ENCODE measurements at places on chromosomes 4 and X.
A peak's percentile ranks its signal among the peaks of the same experiment; 100 is the strongest.

DNA sequence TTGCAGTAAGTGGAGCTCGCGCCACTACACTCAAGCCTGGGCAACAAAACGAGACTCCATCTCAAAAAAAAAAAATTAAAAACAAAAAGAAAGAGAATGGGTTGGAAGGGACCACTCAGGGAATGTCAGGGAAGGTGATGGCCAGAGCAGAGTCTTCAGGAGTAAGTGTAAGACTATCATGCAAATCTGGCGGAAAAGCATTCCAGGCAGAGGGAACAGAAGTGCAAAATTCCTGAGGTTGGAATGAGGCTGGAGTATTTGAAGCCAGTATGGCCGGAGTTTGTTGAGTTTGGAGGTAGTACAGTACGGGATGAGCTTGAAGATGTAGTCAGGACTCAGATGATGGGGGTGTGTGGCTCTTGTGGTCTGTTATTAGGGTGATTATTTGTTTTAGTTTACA lies 7.4 kb downstream of the GALNT7 start:
- H3K27me3 ChIP-seq: no peaks in the 10 kb centered on the region
- no peak overlapping the region for H3K4me3 ChIP-seq
- H3K27ac ChIP-seq: peak overlapping the region; percentile 1

DNA sequence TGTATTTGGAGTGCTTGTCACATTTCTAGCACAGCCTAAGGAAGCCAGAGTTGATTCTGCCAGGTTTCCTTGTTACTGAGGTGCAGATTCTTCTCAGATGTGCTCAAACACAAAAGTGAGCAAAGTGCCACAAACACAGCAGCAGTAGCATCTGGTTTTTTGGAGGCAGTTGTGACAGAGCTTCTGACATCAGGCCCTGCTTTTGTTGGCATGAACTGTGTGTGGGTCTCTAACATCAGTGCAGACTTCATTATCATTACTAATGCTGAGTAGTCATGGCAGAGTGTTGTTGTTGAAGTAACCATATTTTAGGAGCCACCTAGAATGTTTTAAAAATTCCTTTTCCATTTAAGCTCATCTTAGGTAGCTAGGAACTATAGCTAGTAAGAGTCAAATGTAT lies 656.6 kb downstream of the ANKRD50 start:
- H3K36me3 ChIP-seq: no peaks in the 10 kb centered on the region
- H3K4me3 ChIP-seq: no peak overlapping the region
- DNase-seq: no peak
- H3K27me3 ChIP-seq: no peaks in the 10 kb centered on the region
- no peaks in the 10 kb centered on the region for H3K4me1 ChIP-seq

GRCh38 chrX:20596856-20597255 lies 330.1 kb upstream of the RPS6KA3 start:
- H3K27me3 ChIP-seq: peaks cover 19% of the 10 kb centered on the region
- no peak overlapping the region for H3K4me3 ChIP-seq
- no peak overlapping the region for H3K27ac ChIP-seq

- no peak for DNase-seq
- H3K36me3 ChIP-seq: peaks cover 1% of the 10 kb centered on the region
- no peaks in the 10 kb centered on the region for H3K27me3 ChIP-seq
- H3K4me3 ChIP-seq: no peak overlapping the region
- no peak overlapping the region for H3K27ac ChIP-seq
Measured at GRCh38 chr4:156725257-156725656, 246.3 kb downstream of the PDGFC start.

- no peaks in the 10 kb centered on the region for H3K4me1 ChIP-seq
- no peak for DNase-seq
- no peaks in the 10 kb centered on the region for H3K27me3 ChIP-seq
- H3K36me3 ChIP-seq: no peaks in the 10 kb centered on the region
- no peak overlapping the region for H3K27ac ChIP-seq
Measured at GRCh38 chrX:6965729-6966128, 181.8 kb upstream of the STS start.

GRCh38 chr4:2932951-2933565 lies 30.1 kb downstream of the NOP14 start:
- peaks cover 43% of the 10 kb centered on the region for H3K4me1 ChIP-seq
- H3K27me3 ChIP-seq: no peaks in the 10 kb centered on the region
- peak overlapping the region; percentile 86 for H3K4me3 ChIP-seq
- no peak for DNase-seq
- H3K36me3 ChIP-seq: peaks cover 53% of the 10 kb centered on the region

DNA sequence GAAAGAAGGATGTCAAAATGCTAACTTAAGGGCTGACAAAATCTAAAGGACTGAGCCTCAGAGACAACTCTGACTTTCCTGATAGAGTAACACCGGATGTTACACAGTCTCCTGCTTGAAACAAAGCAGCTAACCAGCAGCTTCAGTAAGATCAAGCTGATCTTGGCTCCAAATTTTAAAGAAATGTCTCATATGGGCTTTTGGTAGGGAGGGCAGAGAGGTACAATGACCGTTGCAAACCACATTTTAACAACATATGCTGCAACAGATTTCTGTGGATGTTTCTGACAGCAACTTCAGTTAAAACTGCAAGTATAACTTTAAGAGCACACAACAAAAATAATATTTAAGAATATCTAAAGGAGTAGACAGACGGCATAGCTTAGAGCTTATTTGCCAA lies 9.1 kb downstream of the RPGR start:
- H3K27me3 ChIP-seq: no peaks in the 10 kb centered on the region
- no peak overlapping the region for H3K27ac ChIP-seq
- no peaks in the 10 kb centered on the region for H3K4me1 ChIP-seq
- no peak overlapping the region for H3K4me3 ChIP-seq

GRCh38 chr4:15585331-15585730 lies 69.8 kb downstream of the FBXL5 start:
- peaks cover 4% of the 10 kb centered on the region for H3K36me3 ChIP-seq
- H3K4me1 ChIP-seq: peaks cover 5% of the 10 kb centered on the region
- no peak for DNase-seq

DNA sequence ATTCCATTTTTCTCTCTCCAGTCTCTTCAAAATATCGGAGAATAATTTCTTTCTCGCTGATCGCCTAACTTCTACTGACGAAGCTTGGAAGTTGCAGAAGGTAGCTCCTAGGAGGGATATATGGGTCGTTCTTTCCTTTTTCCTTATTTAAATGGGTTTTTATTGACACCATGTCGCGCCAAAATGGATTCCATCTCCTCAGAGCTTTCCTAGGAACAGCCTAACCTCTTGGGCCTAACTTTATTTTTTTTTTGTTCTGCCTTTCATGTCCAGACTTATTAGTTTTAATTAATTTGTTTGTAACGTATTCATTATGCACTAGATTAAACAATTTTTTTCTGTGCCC lies 359.4 kb upstream of the ZCCHC13 start:
- peak overlapping the region; percentile 90 for H3K27ac ChIP-seq
- peak overlapping the region; percentile 79 for H3K4me3 ChIP-seq
- no peak for DNase-seq
- H3K36me3 ChIP-seq: peaks cover 22% of the 10 kb centered on the region

DNA sequence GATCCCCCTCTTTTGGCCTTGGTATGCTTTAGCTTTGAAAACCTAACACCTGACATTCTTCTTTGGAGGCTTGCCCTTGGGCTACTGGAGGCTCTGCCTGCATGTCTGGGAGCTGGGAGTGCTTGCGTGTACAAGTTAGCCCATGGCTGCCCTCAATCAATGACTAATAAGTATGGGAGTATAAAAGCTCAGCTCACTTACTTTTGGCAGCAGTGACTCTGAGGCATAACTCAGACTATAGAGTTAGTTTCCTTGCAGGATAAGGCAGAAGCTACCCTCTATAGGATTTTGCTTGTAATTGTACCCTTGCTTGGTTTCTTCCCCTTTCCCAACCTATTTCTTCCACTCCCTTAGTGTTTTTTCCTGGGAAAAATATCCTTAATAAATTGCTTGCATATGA lies 247.9 kb downstream of the PPP1R2C start:
- H3K4me1 ChIP-seq: peaks cover 31% of the 10 kb centered on the region
- H3K4me3 ChIP-seq: no peak overlapping the region
- DNase-seq: no peak
- H3K27ac ChIP-seq: peak overlapping the region; percentile 33
- H3K27me3 ChIP-seq: no peaks in the 10 kb centered on the region

- DNase-seq: peak; percentile 90
- peaks cover 13% of the 10 kb centered on the region for H3K4me1 ChIP-seq
- H3K36me3 ChIP-seq: peaks cover 4% of the 10 kb centered on the region
Measured at GRCh38 chrX:101097546-101098453, at the start of gene CENPI. Gene CENPI, plus strand, starts transcription at chrX:101098204. Its CDS starts 2,867 bp downstream, at chrX:101101071.

DNA sequence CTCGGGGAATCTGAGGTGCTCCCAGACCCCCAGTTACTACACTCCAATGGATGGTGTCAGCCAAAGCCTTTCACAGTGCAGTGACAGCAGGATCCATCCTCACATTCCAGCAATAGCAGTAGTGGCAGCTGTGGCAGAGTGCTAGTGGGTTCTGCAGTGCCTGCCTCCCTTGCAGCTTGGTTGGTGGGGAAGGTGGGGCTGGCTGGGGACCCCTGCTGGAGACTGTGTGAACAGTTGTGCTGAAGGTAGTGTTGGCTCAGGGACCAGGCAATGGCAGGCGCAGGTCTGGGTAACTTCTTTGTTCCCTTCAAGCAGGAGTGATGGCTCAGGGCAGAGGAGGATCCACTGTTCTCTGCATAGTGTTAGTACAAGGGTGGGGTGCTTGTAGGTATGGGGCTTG lies 343.7 kb upstream of the TRAM1L1 start:
- H3K27ac ChIP-seq: no peak overlapping the region
- DNase-seq: no peak
- H3K36me3 ChIP-seq: no peaks in the 10 kb centered on the region
- H3K4me1 ChIP-seq: no peaks in the 10 kb centered on the region
- no peaks in the 10 kb centered on the region for H3K27me3 ChIP-seq

DNA sequence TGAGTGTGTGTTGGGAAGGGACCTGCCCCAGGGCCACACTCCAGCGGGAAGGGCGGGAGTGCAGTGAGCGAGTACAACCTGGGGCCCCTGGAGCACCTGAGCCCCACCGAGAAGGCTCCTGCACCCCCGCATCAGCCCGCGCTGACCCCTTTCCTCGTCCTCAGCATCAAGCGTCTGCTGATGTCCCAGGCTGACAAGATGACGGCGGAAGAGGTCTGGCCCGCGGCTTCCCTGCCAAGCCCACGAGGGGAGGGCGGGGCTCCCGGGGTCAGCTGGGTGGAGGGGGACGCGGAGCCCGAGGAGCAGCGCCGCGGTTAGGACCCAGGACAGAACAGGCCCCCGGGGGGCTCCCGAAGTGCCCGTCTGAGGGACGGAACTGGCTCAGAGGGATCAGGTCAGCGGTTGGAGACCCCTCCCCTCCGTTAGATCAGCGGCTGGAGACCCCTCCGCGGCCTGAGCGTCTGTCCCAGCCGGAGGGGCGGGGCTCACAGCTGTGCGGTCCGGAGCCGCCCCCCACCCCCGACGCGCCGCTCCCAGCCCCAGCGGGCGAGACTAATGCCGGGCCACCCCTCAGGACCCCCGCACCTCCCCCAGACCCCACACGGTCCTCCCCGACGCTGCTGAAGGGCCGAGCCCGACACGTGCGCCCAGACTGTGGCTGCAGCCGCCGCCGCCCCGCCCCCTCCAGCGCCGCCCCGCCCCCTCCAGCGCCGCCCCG lies 6.7 kb downstream of the MYL5 start:
- H3K27ac ChIP-seq: peak overlapping the region; percentile 8
- no peaks in the 10 kb centered on the region for H3K27me3 ChIP-seq
- peaks cover 1% of the 10 kb centered on the region for H3K36me3 ChIP-seq
- DNase-seq: no peak
- no peaks in the 10 kb centered on the region for H3K4me1 ChIP-seq
- peak overlapping the region; percentile 57 for H3K4me3 ChIP-seq

GRCh38 chr4:109094056-109094455 lies 208.4 kb downstream of the COL25A1 start:
- DNase-seq: no peak
- no peaks in the 10 kb centered on the region for H3K27me3 ChIP-seq
- H3K36me3 ChIP-seq: no peaks in the 10 kb centered on the region

DNA sequence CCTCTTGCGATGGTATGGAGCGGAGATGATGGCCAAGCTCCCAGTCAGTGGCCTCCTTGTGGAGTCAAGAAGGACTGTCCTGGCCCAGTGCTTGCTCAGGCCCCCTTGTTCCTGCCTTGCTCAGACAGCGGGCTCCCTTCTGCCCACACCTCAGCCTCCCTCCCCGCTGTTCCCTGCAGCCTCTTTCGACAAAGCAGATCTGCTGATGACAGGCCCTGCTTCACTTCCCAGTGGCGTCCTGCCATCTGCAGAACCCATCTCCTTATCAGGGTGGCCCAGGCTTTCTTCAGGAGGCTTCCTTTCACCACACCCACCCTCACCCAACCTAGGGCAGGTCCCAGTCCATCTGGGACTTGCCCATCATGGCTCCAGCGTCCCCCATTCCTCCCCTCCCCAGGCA lies 80.0 kb downstream of the CLDN34 start:
- H3K4me3 ChIP-seq: no peak overlapping the region
- no peak overlapping the region for H3K27ac ChIP-seq
- H3K36me3 ChIP-seq: peaks cover 2% of the 10 kb centered on the region
- no peaks in the 10 kb centered on the region for H3K27me3 ChIP-seq

- DNase-seq: no peak
- H3K27ac ChIP-seq: no peak overlapping the region
- H3K36me3 ChIP-seq: no peaks in the 10 kb centered on the region
- no peaks in the 10 kb centered on the region for H3K27me3 ChIP-seq
- no peaks in the 10 kb centered on the region for H3K4me1 ChIP-seq
Measured at GRCh38 chrX:21126661-21127060, 247.6 kb upstream of the CNKSR2 start.

DNA sequence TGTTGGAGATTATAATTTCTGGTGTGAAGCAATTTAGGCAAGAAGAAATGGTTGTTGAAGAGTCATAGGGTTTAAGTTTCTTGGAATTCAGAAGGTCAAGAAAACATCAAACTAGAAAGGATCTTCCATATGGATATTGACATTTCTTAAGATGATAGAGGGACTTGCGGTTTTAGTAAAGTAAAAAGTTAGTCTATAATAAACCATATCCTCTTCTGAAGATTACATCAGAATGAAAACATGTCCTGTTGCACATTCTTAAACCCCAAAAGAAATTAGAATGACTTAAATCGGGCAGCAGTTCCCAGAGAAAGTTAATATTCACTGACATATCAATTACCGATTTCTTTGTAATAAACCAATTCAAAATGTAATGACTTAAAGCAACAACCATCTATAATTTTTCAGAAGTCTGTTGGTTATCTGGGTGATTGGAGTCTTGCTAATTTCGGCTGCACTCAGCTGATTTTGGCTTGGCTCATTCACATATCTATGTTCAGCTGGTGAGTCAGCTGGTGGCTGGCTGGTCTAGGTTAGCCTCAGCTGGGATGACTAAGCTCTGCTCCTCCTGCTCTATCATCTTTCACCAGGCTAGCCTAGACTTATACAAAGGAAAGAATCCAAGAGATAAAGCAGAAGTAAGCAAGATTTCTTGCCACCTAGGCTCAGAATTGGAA lies 24.4 kb upstream of the DYNLT3 start:
- no peak overlapping the region for H3K4me3 ChIP-seq
- no peak for DNase-seq
- H3K27me3 ChIP-seq: peaks cover 21% of the 10 kb centered on the region

DNA sequence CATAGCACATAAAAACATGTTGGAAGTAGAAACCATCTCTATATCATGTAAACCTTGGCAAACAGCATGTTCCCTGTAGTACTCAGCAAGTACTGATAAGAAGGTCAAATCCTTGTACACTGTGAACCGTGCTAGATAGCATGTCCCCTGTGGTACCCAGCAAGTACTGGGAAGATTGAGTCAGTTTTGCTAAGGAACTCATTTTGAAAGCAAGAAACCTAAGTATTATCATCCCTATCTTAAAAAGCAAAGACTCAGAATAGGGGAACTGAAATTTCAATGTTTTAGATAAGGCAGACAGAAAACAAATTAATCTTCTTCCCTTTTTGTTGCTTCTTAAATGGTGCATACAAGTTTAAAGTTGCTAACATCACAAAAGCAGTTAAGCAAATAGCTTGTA lies 180.2 kb downstream of the RBM46 start:
- H3K27me3 ChIP-seq: no peaks in the 10 kb centered on the region
- no peak overlapping the region for H3K4me3 ChIP-seq
- H3K36me3 ChIP-seq: peaks cover 2% of the 10 kb centered on the region
- DNase-seq: no peak
- H3K27ac ChIP-seq: no peak overlapping the region

Measured in central memory CD8-positive, alpha-beta T cell (primary cell).